Cardiac septum (tissue), 1 donor: ENCODE measurements at places on chromosomes 4 and X. TPM values are rescaled to one million over a fixed set of nuclear protein-coding genes. Genes with fewer than 3 reads are reported as not detected.

DNA sequence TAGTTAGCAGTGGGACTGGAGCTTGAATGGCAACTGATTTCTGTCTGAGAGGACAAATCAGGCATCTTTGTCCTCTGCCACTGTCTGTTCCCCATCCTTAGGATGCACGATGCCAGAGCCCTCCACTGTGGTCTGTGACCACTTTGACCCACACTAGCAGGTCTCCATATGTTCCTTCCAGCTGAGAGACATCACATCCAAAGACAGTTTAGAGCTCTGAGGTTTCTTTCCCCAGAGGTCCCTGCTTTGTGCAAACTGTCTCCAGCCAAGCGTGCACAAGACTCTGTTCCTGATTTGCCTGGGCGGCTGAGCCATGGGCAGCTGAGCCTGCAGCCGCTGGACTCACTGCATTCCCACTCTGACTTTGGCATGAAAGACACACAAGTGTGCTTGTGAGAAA lies 98.0 kb downstream of the PTTG2 start:
- DNase-seq = no peak

- DNase-seq = no peak
Observed at GRCh38 chr4:155487210-155487609, 110.4 kb upstream of the MAP9 start.

DNA sequence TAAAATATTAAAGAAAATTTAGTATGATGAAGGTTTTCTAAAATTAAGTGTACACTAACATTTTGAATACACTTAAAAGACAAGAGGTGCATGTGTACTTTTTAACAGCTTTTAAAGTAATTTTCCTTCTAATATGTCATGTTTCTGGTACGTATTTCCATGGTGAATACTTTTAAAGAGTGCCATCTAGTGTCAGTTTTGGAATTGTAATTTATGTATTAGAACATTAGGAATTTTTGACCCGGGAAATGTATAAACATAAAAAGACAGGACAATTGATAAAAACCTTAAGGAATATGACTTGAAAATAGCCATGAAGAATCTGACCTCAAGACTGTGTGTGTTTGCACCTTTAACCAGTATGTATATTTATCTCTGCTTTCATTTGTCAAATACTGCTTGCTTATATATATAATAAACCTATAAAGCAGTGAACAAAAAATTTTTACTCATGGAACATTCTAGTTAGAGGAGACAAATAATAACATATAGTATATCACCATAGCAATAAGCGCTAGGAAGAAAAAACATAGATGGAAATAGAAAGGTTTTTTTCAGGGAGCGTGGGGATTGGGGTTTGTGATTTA lies 7.2 kb downstream of the GSTCD start:
- no peak for DNase-seq

DNA sequence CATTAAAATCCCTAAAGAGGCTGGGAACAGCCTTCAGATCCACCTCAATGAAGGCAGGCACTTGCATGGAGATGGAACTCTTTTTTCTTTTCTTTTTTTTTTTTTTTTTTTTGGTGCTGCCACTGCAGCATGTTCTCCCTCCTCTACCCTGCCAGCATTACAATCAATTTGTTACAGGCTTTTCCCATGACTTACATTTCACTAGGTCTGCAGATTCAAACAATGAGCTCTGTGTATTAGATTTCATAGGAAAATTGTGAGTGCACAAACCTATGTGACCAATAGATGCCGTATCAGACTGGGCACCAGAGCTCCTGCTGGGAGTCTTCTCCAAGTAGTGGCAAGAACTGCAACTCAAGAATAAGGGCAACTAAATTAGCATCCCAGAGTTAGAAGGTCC lies 63.8 kb upstream of the GABRQ start:
- DNase-seq = no peak

DNA sequence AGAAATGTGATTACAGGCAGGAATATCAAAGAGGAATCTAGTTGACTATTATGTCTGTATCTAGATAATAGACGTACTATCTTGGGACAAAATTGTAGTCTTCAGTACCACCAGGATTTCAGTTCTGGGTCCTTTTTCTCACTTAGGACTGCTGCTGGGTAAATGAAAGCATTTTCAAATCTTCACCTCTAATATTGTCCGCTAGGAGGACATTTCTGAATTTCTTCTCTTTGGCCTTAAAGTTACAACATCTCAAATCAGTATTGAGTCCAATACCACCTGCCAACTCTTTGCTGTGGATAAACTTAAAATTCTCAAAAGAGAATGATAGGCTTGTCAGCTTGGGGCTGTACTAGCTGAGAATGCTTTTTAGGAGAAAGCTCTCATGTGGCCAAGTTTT lies 6.0 kb downstream of the FGF16 start:
- no peak for DNase-seq

GRCh38 chrX:41087201-41087600 lies 2.0 kb downstream of the USP9X start:
- DNase-seq = no peak

DNA sequence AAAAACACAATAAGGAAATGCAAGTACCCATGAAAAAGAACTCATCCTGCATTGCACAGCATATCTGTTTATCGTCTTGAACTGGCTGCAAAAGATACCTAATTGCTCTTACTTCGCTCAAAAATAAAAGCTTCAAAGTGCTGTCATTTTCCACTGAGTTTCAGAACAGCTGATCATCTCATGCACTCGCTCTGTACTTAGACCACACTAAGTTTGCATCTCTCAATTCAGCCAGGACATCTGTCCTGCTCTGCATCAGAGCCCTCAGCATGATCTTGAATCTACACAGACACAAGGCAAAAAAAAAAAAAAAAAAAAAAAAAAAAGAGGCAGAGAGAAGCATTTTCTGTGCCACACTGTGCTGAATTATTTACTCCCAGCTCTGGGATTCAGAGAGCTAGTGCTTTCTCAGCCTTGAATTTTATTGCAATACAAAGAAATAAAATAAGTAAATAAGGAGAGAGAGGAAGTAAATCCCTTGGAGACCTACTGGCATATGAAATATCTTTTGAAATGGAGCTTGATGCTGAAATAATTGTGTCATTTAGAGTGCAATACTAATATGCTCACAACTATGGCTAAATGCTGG lies 81.3 kb downstream of the PPP1R2C start:
- no peak for DNase-seq

Gene SMARCA1
- 26.8 TPM for total RNA-seq

Gene CFAP47
- total RNA-seq = not detected

Gene SUPT20HL2
- total RNA-seq = not detected

Gene VSIG1
- not detected for total RNA-seq
